ENCODE measurements at places on chromosomes 2 and 18. TPM values are rescaled to one million over a fixed set of nuclear protein-coding genes. Genes with fewer than 3 reads are reported as not detected.

- peak; percentile 98 for DNase-seq
Observed at GRCh38 chr18:27136208-27136535, 48.9 kb downstream of the CHST9 start.

DNA sequence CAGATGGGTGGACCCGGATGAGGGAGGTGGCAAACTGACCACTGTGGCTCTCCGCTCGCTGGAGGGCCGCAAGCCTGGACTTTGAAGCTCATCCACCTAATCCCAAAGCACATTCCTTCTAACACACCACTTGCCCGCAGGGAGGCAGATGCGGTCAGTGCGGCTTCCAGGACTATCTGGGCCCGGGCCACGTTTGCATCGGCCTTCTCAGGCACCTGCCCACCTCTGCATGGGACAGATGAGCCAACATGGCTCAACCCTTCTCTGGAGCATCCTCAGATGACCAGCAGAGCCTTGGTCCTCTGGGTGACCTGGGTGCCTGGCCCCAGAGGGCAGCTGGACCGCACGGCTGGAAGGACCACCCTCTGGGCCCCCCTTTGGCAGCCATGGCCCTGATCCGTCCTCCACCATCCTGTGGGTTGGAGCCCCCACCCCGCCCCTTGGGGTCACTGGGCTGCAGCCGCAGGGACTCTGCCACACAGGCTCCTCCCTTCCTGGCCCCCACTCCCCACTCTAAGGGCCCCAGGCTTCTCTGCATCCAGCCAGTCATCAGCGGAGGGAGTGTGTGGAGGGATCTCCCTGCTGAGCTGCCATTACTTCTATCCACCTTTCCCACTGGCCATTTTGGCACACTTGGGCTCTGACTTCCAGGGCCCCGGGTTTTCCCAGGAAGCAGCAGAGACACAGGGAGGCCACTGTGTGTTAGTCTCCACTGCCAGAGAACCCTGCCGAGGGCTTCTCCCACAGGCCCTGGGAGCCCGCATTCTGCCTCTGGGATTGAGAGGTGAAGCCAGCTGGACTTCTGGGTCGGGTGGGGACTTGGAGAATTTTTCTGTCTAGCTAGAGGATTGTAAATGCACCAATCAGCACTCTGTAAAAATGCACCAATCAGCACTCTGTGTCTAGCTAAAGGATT is 12.3 kb downstream of the HDAC4 start:
- no peak for DNase-seq

DNA sequence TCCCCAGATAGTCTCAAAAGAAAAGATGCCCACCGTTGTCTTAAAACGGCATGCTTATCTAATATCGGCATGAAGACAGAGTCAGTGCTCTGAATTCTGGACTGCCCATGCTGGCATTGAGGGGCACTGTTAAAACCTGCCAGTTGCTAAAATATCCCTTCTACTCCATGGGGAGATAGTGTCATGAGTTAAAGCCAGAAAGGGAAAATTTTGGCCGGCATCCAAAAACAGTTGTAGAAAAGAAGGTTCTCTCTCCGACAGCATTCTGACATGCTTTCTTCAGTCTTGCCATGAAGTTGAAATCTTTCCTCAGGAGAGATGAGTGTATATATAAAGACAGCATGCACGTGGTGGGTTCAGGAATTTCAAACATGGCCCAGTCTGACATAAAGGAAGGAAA is 401.3 kb upstream of the PIK3C3 start:
- no peak for DNase-seq

The SAG gene
- total RNA-seq: not detected

DNA sequence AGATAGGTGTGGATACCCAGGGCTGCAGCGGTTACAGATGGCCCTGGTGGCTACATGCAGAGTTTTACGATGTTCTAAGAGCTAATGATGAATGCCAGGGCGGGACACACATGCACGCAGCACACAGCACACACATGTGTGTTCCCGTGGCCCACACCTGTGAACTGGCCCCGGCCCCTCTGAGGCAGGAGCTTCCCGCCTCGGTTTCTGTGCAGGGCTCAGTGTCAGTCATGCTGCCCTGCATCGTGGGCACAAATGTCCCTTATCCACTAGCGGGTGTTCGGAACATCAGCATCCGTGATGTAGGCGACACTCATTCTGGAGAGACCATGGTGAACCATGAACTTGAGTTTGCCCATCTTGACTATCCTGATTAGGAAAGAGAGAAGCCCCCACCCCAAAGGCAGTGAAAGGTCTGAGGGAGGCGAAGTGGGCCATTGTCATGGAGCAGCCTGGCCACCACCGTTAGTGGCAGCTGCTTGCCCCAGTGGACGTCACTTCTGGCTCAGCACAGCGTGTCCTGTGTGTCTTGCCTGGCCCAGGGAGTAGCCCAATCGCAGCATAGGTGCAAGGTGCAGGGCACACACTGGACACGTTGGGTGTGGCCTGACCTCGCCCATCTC is 43.8 kb downstream of the DCDC2C start:
- DNase-seq: no peak

DNA sequence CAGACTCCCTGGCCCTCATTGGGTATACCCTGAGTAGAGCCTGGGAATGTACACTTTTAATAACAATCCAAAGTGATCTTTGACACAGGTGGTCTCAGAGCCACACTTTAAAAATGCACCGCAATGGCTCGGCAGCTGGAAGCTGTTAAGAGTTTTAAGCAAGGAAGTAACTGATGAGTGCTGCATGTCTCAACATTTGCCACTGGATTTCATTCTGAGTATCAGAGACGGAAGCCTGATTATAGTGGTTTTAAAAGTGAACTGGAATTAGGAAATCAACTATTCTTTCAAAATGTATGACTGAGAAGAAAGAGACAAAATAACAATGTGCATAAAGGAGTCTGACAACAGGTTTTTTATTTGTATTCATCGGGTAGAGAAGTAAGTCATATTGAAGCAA is 7.5 kb downstream of the MBOAT2 start:
- no peak for DNase-seq

- no peak for DNase-seq
Observed at GRCh38 chr18:39057423-39058064, 1491.9 kb upstream of the CELF4 start.

- DNase-seq: no peak
Observed at GRCh38 chr2:219087848-219088247, 27.1 kb upstream of the IHH start.

GRCh38 chr2:73036766-73037165 is 34.7 kb downstream of the SFXN5 start:
- no peak for DNase-seq

The RNF138 gene
- 41.9 TPM for total RNA-seq

- no peak for DNase-seq
Observed at GRCh38 chr2:159045545-159046454, 77.4 kb downstream of the TANC1 start.

The WNT10A gene
- 2.2 TPM for total RNA-seq

The SERPINB7 gene
- total RNA-seq: 7.5 TPM

The SH2D6 gene
- not detected for total RNA-seq

- no peak for DNase-seq
Observed at GRCh38 chr18:32469190-32469651, 1.5 kb downstream of the GAREM1 start.

DNA sequence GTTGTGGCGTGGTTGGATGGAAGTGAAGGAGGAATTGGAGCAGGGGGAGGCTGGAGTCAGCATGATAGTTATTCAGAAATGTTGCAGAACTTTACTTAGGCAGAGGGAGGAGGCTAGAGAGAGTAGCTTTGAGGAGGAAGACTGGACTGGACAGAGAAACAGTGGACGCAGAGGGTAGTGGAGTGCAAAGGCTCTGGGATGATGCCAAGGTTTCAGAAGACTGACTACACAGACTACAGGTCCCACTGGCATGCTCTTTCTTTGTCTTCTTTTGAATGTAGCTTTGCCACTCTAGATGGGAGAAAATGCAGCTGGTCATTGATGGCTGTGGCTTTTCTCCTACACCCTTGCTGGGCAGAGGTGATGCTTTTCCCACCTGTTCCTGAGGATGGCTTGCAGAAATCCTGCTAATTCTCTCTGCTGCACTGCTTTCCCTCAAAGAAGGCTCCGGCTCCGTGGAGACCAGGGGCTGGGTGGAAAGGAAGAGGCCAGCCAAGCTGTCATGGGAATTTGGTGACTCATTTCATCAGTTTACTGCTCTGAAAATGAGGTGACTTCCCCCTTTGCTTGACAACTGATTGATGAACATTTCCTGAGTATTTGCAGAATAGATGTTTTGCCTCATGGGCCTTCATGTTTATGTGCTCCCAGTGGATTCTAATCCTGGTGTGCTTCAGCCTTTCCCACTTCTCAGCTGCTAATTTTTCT is 42.4 kb downstream of the MEIS1 start:
- DNase-seq: no peak

The AQP12B gene
- total RNA-seq: not detected

Data from epithelial cell of proximal tubule (primary cell).